NCI-H2081 (cell line): ENCODE measurements at places on chromosomes 7 and 10.

DNA sequence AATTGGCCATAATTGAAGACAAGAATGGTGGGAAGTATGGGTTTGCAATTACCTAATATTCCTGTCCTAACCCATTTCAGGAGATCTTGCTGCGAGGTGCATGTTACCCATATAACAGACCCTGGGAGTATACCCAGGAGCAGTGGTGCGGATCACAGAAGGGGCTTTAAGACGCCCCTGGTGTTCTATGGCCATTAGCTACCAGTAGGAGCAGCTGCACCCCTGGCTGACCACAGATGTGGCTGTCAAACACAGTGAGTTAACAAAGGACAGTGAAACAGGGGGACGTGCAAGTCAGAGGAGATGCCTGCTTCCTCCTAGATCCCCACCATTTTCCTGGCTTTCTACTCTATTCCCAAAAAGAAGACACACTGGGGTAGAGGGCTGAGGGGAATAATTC, 25.2 kb downstream of the AOC1 start:
- DNase-seq: no peak

GRCh38 chr10:52814506-52814905, 41.9 kb upstream of the MBL2 start:
- DNase-seq: peak; percentile 0

- no peak for DNase-seq
Measured at GRCh38 chr7:27062946-27063345, 32.9 kb downstream of the HOXA1 start.

DNA sequence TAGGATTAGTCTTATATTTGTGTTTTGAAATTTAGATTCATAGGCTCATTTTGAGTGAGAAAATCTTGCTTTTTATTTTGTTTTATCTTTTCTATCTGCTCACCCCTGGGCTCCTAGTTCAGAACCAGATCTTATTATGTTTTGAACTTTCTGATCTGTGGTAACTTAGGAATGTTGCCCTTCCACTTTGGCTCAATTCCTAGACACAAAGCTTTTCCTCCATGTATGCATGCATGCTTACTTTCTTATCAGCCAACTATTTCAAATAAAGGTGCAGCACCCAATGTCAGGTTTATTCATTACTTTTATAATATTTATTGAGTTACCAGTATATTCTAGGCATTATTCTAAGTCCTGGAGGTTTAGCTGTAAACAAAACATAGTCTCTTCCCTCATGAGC, 374.8 kb upstream of the KIAA1217 start:
- DNase-seq: no peak

DNA sequence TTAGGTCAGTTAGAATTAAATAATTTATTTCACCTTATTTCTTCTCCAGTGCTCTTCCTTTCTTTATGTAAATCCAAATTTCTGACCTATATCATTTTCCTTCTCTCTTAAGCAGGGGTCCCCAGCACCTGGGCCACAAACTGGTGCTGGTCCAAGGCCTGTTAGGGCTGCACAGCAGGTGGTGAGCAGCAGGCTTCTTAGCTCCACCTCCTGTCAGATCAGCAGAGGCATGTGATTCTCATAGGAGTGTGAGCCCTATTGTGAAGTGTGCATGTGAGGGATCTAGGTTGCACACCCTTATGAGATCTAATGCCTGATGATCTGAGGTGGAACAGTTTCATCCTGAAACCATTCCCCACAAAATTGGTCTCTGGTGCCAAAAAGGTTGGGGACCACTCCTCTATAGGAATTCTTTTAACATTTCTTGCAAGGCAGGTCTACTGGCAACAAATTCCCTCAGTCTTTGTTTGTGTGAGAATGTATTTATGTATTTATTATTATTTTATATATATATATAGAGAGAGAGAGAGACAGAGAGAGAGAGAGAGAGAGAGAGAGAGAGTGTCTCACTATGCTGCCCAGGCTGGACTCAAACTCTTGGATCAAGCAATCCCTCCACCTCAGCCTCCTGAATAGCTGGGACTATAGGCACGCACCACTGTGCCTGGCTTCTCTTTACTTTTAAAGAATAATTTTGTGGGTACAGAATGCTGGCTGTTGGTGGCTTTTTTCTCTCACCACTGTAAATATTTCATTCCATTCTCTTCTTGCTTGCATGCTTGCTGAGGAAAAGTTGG, 4.3 kb upstream of the ABCC2 start:
- DNase-seq: no peak

DNA sequence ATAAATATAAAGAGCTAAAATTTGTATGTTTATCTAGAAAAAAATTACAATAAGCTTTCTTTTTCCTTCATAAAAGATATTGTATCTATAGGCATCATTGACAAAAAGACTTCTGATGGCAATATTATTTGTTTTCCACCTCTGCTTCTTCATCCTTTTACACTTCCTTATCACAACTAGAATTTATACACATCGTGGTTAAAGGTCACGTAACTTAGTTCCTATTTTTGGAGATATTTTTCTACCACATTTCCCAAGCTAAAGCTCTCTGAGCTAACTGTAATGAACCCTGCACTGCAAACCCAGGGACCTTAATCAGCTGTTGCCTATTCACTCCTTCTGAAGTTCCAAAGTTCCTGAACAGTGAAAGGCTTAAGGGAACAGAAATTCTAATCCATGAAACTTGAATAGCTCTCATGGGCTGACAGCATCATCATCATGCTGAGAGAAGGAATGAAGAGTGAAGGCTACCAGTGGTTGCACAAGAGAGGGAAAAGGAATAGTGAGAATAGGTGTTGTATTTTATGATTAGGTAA, 106.1 kb upstream of the SLC13A1 start:
- DNase-seq: no peak
